HFFc6 (cell line): ENCODE measurements at places on chromosomes 1 and 21. TPM values are rescaled to one million over a fixed set of nuclear protein-coding genes. Genes with fewer than 3 reads are reported as not detected.

The MCOLN2 gene
- 1.1 to 4.1 TPM (median 2.0 TPM) in 3 replicates for total RNA-seq

DNA sequence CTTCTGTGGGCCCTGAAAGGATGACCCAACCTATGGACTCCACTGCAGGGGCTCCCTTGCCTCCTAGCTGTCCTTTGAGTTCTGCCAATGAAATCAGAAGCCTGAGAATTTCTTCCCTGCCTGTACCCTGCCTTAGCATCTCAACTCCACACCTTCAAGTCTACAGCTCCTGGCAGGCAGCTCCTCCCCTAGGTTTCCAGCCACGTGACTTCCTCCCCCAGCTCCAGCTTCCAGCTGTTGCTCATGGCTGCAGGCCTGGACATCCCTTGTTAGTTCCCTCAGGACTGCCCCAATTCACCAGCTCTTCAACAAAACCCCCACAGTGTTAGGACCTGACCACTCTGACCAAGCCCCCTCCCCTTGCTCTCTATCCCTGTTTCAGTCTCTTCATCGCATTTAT lies 2.4 kb downstream of the RCAN1 start:
- DNase-seq, result no peak

The LDLRAD2 gene
- 0.14 TPM in 1 of 3 replicates, not detected in the others for total RNA-seq

- DNase-seq, result no peak
These were observed 45.5 kb downstream of the VPS13D start for GRCh38 chr1:12275370-12275769.

GRCh38 chr1:224486801-224487583 lies 52.4 kb upstream of the WDR26 start:
- no peak for DNase-seq

The CYYR1 gene
- total RNA-seq, result not detected in 3 replicates

DNA sequence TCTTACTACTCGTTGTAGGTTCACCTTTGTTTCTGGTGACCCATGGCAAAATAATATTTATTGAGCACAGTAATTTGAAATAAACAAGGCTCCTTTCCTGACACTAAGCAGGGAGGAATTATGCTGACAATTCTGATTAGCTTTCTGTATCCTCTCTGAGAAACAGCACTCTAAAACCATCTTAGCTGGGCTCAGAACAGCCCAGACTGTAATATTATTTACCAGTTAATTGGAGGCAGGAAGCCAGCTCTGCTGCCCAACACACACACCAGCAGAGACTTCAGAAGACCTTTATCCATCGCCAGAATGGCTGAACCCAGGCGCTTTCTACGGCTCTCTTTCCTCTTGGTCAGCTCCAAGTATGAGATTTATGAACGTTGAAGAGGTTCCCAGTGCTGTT lies 77.6 kb upstream of the FMN2 start:
- no peak for DNase-seq

The SELL gene
- total RNA-seq, result 0.10 to 0.15 TPM in 2 of 3 replicates, not detected in the other

GRCh38 chr1:26799479-26800142 lies 11.9 kb downstream of the PIGV start:
- DNase-seq, result peak; percentile 58
